ENCODE measurements at places on chromosomes 7 and 10.

GRCh38 chr10:14093730-14094484 is 236.8 kb downstream of the FRMD4A start:
- DNase-seq = peak; percentile 34

- DNase-seq = no peak
These were observed 25.2 kb upstream of the ITGB1 start for GRCh38 chr10:32982911-32983909.

GRCh38 chr7:125636320-125636962 is 706.8 kb upstream of the POT1 start:
- DNase-seq = no peak

GRCh38 chr10:84356928-84357327 is 28.5 kb downstream of the CCSER2 start:
- no peak for DNase-seq

DNA sequence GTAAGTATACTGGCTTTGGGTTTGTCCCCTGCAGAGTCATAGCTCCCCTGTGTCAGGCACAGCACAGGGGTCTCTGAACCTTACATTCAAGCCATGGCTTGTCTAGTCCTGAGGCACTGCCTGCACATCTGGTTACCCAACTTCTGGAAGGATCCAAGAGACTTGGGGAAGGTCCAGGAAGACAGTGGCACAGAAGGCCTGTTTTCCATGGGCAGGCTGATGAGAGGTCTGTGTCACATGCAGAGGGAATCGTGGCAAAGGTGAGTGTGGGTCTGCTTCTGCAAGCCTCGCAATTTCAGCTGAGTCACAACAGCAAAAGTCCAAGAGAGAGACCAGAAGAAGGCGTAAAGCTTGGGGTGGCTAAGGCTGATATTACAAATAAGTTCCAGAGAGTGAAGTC is 28.4 kb upstream of the BMPR1A start:
- DNase-seq = no peak

DNA sequence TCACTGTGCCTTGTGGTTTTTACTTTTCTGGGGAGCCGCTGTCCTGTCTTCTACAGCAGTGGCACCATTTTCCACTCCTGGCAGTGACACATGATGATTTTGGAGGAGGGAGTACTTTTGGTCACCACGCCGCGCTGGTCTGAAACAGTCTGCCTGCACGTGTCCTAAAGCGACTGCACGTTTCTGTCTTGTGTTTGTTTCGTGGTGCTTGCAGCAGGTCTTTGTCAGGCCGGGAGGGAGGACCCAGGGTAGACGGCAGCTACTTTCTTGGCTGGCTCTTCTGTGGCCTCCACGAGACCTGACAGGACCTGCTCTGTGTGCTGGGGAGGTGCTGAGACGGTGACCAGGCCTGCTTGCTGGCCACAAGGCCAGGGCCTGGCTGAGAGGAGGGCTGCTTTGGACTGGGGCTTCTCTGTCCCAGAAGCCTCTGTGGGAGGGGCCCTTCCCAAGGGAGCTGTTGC is 82.0 kb downstream of the GLRX3 start:
- DNase-seq = no peak

- no peak for DNase-seq
These were observed 206.1 kb downstream of the CHRM2 start for GRCh38 chr7:137074391-137075030.

GRCh38 chr7:128236924-128237586 is 4.0 kb upstream of the LEP start:
- DNase-seq = no peak

- peak; percentile 37 for DNase-seq
These were observed 143.0 kb upstream of the HDAC9 start for GRCh38 chr7:18352339-18353255.

- no peak for DNase-seq
These were observed 22.6 kb upstream of the INPP5A start for GRCh38 chr10:132514821-132515520.

GRCh38 chr7:40468891-40469864 is 334.4 kb downstream of the SUGCT start:
- no peak for DNase-seq
